ENCODE measurements at places on chromosomes 12 and 14.

DNA sequence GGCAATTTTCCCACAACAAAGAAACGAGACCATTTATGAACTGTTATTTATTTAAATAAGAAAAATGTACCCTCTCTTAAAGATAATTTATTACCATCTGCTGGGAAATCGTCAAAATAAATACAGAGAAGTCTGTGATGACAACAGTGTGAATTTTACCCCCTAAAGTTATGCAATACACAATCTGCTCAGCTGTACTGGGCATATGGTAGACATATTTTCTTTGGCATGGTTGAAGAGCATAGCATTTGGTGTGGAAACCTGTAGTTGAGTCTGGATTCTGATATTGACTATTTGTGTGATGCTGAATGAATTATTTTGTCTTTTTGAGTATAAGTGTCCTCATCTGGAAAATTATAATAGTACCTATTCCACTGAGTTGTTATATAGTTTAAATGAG is 60.0 kb downstream of the CFAP54 start:
- DNase-seq, result no peak

GRCh38 chr12:95151406-95151805 is 65.9 kb downstream of the FGD6 start:
- no peak for DNase-seq

DNA sequence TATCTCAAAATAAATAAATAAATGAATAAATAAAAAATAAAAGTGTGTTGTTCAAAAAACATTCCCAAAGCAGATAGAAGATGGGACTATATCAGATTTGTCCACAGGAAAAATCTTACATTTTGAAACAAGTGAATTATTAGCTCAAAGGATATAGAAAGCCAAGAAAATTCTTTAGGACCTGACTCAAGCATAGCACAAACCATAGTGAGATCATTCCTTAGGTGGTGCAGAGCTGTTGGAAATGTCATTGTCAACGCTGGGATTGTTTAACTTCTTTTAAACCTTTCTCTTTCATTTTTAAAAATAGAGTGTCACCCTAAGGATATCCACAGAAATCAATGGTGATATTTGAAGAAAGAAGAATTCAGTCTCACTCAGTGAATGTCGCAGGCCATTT is 43.5 kb downstream of the DRAM1 start:
- DNase-seq, result no peak

- DNase-seq, result no peak
Observed at GRCh38 chr12:48199774-48200221, 3.3 kb downstream of the OR10AD1 start.

GRCh38 chr12:96048393-96048969 is 13.1 kb upstream of the LTA4H start:
- DNase-seq, result no peak

DNA sequence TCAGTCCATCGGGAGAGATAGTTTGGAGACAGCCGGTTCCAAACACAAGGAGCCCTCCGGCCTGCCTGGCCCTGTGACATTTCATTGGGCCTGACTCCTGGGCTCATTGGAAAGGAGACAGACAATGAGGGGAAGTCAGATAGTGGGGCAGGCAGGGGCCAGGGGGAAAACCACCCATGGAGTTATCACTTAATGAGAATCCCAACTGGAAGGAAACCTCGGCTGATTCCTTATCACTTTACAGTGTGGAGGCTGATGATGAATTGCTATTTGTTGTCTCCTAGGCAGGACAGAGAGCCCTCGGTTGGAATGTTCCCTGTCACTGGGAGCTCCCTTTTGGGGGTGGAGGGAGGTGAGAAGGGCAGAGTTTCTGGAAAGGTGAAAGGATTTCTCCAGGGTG is 44.4 kb downstream of the TBX5 start:
- no peak for DNase-seq

DNA sequence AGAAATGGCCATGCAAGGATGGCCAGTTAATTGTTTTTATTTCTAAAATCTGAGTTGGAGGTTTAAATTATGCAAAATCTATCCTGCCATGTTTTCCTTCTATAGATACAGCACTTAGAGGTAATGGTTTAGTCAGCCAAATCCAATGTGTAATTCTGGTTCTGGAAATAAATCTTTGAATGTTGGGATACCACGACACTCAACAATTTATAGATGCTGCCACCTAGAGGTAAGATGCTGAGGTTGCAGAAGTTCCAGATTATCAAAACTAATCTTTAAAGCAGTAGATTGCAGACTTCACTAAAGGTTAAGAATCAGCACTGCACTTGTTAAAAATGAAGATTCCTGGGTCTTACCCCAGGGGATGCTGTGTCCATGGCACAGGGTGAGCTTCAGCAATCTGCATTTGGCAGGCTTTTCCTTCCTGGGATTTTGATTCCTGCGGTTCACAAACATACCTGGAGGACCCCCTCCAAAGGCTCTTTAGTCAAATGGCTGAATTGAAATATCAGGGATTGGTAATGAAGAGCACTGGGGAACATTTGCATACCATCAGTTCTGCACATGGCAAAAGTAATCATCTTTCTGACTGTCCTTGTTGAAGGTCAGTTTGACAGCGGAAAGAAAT is 53.4 kb upstream of the ANO4 start:
- DNase-seq, result no peak

GRCh38 chr12:16350682-16351081 is 3.2 kb downstream of the MGST1 start:
- no peak for DNase-seq

- peak; percentile 29 for DNase-seq
Observed at GRCh38 chr14:64971943-64972791, at the start of gene RAB15. Gene RAB15, minus strand, starts transcription at chr14:64972336. Its CDS starts 260 bp downstream, at chr14:64972076.

DNA sequence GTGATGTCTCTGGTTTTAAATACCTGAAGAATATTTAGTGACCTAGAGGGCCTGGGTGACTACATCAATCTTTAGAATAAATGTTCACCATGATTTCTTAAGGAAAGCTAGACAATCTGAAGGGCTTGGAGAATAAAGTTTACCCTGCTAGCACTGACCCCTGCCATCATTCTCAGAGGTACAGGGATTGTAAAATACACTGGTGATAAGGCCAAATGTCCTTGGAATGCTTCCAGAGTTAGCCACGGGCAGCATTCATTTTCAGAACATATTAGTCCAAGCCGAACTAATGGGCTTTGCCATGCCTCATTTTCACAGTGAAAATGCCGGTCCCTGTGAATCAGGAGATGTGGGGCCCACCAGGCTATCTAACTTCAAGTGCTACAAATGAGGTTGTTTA is 1381.7 kb upstream of the SEL1L start:
- DNase-seq, result no peak

- no peak for DNase-seq
Observed at GRCh38 chr14:105329411-105330150, 15.0 kb downstream of the PACS2 start.

DNA sequence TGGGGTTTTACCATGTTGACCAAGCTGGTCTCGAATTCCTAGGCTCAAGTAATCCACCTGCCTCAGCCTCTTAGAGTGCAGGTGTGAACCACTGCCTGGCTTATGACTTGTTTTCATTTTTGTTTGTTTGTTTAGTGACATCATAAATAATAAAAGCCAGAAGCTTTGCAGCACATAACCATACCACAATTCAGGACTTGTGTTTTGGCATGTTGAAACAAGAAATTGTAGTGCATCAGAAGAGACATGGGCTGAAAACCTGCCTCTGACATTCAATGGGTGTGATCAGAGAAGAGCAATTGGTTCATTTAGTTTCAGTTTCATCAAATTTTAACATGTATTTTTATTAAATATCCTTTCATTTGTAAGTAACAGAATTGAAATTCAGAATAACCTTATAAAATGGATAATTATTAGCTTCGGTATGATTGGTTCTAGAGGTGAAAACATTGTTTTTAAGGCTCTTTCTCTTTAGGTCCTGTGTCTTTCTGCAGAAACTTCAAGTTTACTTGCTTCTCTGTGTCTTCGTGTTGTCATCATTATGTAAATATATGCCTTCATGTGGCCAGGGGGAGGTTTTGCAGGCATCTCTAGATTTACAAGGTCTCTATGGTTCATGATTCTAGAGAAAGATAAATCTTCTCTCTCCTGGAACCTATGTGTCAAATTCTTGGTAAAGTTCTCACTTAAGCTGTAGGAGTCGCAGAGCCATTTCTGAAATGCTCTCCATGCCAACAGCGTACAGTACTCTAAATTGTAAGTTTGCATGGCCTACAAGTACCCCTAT is 312.0 kb downstream of the KCNC2 start:
- no peak for DNase-seq

DNA sequence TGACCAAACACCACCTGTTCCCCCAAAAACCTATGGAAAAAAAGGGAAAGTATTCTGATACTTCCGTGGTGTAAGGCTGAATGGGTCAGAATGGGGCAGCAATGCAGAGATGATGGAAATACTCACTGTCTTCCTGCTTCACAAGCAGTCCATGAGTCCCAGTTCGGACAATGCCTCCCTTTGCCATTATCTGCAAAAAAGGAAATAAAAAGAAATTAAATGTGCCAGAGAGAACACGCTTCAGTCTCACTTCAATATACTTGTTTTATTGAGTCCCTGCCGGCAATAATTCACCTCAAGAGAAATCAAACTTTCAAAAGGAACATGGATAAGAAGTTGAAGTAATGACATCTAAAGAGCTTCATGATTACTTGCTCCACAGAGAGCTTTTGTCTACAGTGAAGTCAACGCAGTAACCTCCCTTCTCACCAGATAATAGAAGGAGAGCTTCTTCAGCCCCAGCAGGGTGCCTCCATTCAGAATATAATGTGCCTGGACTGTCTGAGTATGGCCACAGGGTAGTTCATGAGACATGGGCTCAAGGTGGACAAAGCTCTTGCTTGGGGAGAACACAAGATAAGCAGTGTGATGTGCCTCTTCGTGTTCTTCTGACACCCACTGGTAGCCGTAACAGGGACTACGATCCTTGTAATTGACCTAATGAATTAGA is 14.6 kb downstream of the A2M start:
- no peak for DNase-seq

DNA sequence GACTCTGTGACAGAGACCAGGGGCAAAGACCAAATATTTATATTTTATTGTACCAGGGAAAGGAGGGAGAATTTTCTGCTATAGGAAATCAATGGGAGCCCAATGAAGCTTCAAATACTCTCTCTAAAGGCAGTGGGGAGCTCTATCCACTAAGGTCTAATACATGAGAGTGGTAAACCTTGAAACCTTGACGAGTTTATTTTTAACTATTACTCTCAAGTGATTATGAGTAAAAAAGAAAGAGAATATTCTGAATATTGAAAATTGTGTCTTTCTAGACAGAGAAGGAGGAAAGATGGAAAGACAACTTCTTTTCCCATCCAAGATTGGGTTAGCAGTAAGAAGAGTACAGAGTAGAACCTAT is 1722.1 kb upstream of the SEL1L start:
- no peak for DNase-seq

- DNase-seq, result no peak
Observed at GRCh38 chr12:107144990-107145389, 51.6 kb upstream of the CRY1 start.

DNA sequence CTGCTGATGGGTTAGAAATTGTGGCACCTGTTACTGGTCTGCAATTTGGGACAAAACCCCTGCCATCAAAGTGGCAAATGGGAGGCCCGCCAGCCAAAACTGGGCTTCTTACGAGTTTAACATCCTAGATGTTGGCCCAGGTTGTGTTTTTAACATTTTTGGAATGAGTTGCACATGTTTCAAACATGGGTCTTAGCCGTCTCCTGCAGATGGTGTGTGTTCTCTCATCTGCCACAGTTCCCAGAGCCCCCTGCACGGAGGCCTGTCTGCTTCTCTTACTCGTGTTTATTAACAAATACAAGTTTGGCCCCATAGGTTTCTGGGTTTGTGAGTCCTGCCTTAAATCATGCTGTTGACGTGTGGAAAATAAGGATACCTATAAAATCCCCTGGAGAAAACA is 46.5 kb downstream of the CACNA2D4 start:
- no peak for DNase-seq

- no peak for DNase-seq
Observed at GRCh38 chr12:45203767-45204166, 12.1 kb upstream of the ANO6 start.

- DNase-seq, result no peak
Observed at GRCh38 chr12:25689996-25690501, 137.0 kb upstream of the LMNTD1 start.

DNA sequence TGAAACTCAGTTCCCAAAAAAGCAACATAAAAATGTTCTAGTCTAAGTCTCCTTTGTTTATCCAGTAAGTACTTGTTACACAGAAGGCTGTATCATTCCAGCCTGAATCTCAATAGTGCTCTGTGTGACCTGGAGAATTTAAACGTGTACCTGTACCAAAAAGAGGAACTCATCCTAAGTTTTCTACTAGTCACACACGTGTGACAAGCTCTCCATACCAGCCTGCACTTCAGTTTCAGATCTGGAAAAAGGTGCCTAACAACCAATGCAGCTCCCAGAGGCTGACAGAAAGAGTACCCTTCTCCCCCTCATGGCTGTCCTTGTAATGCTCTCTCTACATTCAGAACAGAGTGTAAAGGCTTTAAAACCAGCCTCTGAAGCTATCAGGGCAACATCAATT is 27.4 kb downstream of the PPM1H start:
- no peak for DNase-seq

DNA sequence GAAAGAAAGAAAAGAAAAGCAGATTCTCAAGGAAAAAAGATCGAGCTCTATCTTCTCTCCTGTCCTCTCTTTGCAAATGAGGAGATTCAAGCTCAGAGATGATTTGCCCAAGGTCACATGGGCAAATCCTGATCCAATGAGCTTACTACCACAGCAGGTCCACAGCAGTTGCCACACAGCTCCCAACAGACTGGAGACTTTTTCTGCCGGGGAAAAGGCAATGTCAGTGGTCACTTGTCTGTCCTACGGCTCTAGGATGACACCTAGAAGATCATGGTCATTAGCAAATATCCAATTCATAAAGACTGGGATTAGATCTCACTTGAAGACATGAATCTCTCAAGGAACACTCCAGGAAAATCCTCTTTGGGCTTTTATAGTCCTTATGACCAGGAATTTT is 58.8 kb downstream of the TTC7B start:
- DNase-seq, result no peak

DNA sequence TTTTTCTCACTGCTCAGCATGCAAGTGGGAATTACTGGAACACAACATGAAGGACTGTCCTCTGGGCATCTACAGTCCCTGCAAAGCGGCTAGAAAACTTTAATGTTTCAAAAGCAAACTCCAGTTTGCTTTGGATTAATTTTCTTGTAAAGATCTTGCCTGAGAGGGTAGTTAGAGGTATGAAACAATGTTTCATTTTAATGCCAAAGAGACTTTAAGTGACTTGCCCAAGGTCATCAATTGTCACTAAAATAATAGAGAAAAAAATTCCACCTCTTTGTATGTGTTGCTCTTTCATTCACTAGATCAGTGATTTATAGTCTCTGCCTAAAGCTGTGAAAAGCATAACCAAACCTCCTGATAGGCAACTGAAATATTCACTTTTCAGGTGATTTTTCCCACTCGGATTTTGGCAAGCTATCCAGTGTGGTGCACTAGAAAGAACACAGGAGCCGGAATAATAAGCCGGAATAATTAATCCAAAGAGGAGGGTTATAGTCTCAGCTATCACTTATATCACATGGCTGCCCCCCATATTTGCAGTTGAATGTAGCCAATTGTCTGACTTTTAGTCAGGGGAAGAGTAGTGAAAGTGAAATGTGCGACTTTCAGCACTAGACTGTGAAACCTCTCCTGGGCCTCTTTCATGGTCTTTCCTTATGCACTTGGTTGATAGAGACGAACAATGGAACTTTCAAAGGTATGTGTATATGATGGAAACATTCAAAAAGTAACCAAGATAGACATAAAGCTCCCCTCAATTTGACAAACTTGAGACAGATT is 107.7 kb downstream of the SLC6A15 start:
- no peak for DNase-seq

- no peak for DNase-seq
Observed at GRCh38 chr12:49917166-49917787, 13.6 kb upstream of the FAIM2 start.

GRCh38 chr12:122981036-122981471 is 573 bp downstream of the ARL6IP4 start:
- no peak for DNase-seq

- no peak for DNase-seq
Observed at GRCh38 chr12:124501112-124501561, 66.3 kb downstream of the NCOR2 start.

All from progenitor cell of endocrine pancreas (in vitro differentiated cells).